ENCODE measurements at places on chromosomes 1 and 21. TPM values are rescaled to one million over a fixed set of nuclear protein-coding genes. Genes with fewer than 3 reads are reported as not detected.

GRCh38 chr1:119874186-119874585 lies 22.1 kb downstream of the ADAM30 start:
- H3K27ac ChIP-seq = no peak overlapping the region
- H3K4me1 ChIP-seq = peaks cover 13% of the 10 kb centered on the region
- no peak overlapping the region for H3K4me3 ChIP-seq
- peaks cover 49% of the 10 kb centered on the region for H3K27me3 ChIP-seq

DNA sequence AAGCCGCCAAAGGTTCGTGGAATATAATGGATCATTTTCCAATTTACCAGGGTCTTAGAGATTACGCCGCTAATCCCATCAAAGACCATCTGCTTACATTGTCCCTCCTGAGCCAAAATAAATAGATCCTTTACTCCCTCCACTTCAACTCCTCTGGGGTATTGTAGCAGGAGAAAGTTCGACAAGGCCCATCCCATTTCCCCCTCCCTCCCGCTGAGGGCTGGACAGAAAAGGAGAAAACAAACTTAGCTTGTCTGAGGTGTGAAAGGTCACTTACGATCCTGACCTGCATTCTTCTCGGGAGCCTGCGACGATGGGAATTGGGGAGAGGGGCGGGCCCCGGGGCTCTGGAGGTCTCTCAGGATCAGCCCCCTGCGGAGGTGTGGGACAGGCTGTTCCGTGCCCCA lies 60.8 kb downstream of the MEF2D start:
- no peak for DNase-seq
- H3K4me1 ChIP-seq = peaks cover 22% of the 10 kb centered on the region
- no peak overlapping the region for H3K27ac ChIP-seq
- peaks cover 91% of the 10 kb centered on the region for H3K27me3 ChIP-seq

DNA sequence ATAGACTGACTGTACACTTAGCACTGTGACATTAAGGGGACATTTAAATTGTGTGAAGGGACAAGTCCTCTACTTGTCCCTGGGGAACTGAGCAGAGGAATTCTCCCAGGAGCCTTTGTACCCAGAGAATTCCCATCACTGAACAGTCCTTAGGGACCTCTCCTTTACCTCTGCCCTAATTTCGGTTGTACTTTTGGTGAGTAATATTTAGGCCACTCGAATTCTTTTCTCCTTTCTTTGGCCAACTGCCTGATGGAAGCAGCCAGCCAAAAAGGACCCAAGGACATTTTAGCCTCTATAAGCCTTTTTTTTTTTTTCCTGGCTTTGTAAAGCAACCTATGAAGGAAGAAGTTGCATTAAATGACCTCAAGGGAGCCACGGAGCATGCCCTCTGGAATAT lies 71.5 kb downstream of the NR5A2 start:
- no peak for DNase-seq
- no peak overlapping the region for H3K27ac ChIP-seq
- no peaks in the 10 kb centered on the region for H3K36me3 ChIP-seq
- H3K4me1 ChIP-seq = no peaks in the 10 kb centered on the region
- peaks cover 20% of the 10 kb centered on the region for H3K27me3 ChIP-seq
- no peak overlapping the region for H3K4me3 ChIP-seq

- no peaks in the 10 kb centered on the region for H3K36me3 ChIP-seq
- DNase-seq = no peak
- no peak overlapping the region for H3K27ac ChIP-seq
- no peak overlapping the region for H3K4me3 ChIP-seq
- H3K4me1 ChIP-seq = no peaks in the 10 kb centered on the region
These were observed 100.7 kb downstream of the FAM78B start for GRCh38 chr1:166066107-166066506.

DNA sequence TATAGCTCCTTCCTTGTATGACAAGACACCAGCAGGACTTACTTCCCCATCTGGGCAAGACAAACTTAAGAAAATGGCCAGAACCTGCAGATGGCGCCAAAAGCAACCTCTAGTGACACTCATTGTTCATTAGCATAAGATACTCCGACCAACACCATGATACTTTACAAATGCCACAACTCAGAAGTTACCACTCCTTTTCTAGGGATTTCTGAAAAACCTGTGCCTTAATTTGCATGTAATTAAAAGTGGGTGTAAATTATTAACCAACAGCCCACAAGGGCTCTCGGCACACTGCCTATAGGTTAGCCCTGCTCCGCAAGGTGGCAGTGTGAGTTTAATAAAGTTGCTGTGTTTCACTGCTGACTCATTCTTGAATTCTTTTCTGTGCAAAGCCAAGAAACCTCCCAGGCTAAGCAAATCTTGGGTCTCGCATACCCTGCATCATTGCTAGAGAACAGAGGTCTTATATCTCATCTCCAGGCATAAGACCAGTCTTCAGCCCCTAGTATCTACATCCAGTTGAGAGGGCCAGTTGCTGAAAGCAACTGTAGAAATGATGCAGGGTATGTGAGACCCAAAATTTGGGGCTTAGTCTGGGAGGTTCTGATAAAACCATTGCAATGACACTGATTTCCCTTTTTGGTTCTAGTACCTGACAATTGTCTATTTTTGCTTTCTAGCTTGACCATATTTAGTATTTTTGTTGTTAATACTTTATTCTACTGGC lies 86.4 kb downstream of the FAF1 start:
- peak overlapping the region; percentile 49 for H3K27ac ChIP-seq
- DNase-seq = peak; percentile 86

DNA sequence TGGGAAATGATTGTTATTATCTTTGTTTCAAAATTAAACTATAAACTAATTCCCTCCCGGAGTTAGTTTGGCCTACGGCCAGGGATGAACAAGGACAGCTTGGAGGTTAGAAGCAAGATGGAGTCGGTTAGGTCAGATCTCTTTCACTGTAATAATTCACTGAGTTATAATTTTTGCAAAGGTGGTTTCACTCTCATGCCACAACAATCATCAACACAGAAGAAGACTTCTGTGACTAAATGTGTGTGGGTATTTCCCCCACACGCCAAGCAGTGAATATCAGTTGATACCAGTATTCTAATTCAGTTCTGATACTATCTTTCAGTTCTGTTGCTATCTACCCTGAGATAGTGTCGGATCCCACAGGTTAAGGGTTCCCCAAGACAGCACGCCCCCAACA lies 215.1 kb downstream of the S1PR1 start:
- peaks cover 7% of the 10 kb centered on the region for H3K27me3 ChIP-seq
- H3K36me3 ChIP-seq = no peaks in the 10 kb centered on the region
- peaks cover 29% of the 10 kb centered on the region for H3K4me1 ChIP-seq
- no peak overlapping the region for H3K27ac ChIP-seq

DNA sequence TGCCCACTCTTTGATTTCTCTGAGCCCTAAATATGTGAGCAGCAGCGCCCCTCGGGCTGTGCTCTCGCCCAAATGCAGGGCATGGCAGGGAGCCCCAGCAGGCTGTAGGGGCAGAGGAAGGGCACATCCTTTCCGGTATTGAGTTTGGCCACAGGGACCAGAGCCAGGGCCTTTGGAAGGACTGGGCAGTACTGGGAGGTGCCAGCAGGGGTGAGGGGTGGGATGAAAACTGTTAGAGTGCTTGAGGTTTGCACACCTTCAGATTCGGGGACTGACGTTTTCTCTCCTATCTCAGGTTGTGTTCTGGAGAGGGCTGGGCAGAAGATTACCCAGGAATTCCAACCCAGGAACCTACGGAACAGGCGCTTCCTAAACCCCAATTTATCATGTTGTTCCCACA lies 2.2 kb upstream of the ATP1A2 start:
- no peaks in the 10 kb centered on the region for H3K36me3 ChIP-seq
- H3K27me3 ChIP-seq = peaks cover 18% of the 10 kb centered on the region
- DNase-seq = no peak

GRCh38 chr1:82405333-82405732 lies 604.6 kb downstream of the ADGRL2 start:
- H3K27ac ChIP-seq = no peak overlapping the region
- no peaks in the 10 kb centered on the region for H3K27me3 ChIP-seq
- H3K4me3 ChIP-seq = no peak overlapping the region
- H3K36me3 ChIP-seq = no peaks in the 10 kb centered on the region
- no peak for DNase-seq

GRCh38 chr1:24459551-24460266 lies 42.9 kb upstream of the RCAN3 start:
- H3K27ac ChIP-seq = no peak overlapping the region
- H3K4me3 ChIP-seq = no peak overlapping the region

- DNase-seq = no peak
- no peak overlapping the region for H3K27ac ChIP-seq
- H3K36me3 ChIP-seq = no peaks in the 10 kb centered on the region
- H3K4me3 ChIP-seq = no peak overlapping the region
- H3K27me3 ChIP-seq = no peaks in the 10 kb centered on the region
- H3K4me1 ChIP-seq = no peaks in the 10 kb centered on the region
These were observed 172.4 kb upstream of the IGSF21 start for GRCh38 chr1:17935230-17935629.

- H3K27ac ChIP-seq = peak overlapping the region; percentile 97
- H3K36me3 ChIP-seq = peaks cover 17% of the 10 kb centered on the region
- DNase-seq = no peak
- H3K4me3 ChIP-seq = peak overlapping the region; percentile 96
- H3K4me1 ChIP-seq = peaks cover 48% of the 10 kb centered on the region
These were observed 3.1 kb downstream of the PRDM2 start for GRCh38 chr1:13703128-13703513.

- peaks cover 7% of the 10 kb centered on the region for H3K36me3 ChIP-seq
- DNase-seq = no peak
- H3K4me3 ChIP-seq = no peak overlapping the region
- peaks cover 13% of the 10 kb centered on the region for H3K4me1 ChIP-seq
- peaks cover 95% of the 10 kb centered on the region for H3K27me3 ChIP-seq
- no peak overlapping the region for H3K27ac ChIP-seq
These were observed 118.7 kb upstream of the BARHL2 start for GRCh38 chr1:90835661-90836344.

- H3K27me3 ChIP-seq = peaks cover 27% of the 10 kb centered on the region
- H3K36me3 ChIP-seq = no peaks in the 10 kb centered on the region
- no peak overlapping the region for H3K4me3 ChIP-seq
These were observed 139.2 kb downstream of the TM2D1 start for GRCh38 chr1:61585714-61586113.

- peaks cover 15% of the 10 kb centered on the region for H3K4me1 ChIP-seq
- no peaks in the 10 kb centered on the region for H3K27me3 ChIP-seq
- peaks cover 10% of the 10 kb centered on the region for H3K36me3 ChIP-seq
- no peak for DNase-seq
- no peak overlapping the region for H3K4me3 ChIP-seq
These were observed 10.6 kb upstream of the PTTG1IP start for GRCh38 chr21:44884097-44884496.

GRCh38 chr1:3326516-3327388 lies 127.7 kb upstream of the ARHGEF16 start:
- DNase-seq = no peak
- H3K27ac ChIP-seq = no peak overlapping the region
- H3K27me3 ChIP-seq = no peaks in the 10 kb centered on the region
- no peaks in the 10 kb centered on the region for H3K36me3 ChIP-seq
- H3K4me1 ChIP-seq = no peaks in the 10 kb centered on the region

DNA sequence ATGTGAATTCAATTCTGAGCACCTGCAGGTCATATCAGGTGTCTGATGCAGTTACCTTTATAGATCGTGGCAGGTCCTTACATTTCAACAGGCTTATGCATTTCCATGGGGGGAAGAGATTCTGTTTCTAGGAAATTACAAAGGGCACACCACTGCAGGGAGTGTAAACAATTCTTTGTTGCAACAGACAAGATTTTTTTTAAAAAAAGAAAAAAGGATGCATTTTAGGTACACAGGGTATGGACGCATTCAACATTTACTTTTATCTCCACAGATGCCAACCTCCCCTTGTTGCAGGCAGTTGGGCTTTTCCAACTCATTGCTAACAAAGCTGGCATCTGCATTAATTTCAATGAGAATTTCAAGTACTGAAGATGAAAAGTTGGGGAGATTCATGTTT lies 13.5 kb upstream of the TEKT2 start:
- H3K27me3 ChIP-seq = no peaks in the 10 kb centered on the region
- DNase-seq = no peak
- H3K27ac ChIP-seq = no peak overlapping the region
- H3K4me1 ChIP-seq = no peaks in the 10 kb centered on the region

DNA sequence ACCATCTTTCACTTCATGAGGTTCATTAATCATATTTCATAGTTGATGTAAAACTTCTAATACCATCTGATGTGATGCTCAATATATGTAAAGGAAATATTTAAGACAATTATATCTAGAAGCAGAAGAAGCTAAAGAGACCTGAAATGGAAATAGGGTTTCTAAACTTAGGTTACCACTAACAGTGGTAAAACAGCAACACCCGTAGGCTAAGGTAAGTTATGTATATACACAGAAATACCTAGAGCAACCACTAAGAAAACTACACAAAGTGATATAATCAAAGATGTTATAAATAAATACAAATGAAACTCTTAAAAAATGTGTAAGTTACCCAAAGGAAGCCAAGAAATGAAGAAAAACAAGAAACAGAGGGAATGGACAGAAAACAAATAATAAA lies 61.1 kb upstream of the TNFSF4 start:
- H3K27ac ChIP-seq = no peak overlapping the region
- H3K27me3 ChIP-seq = no peaks in the 10 kb centered on the region
- H3K4me3 ChIP-seq = no peak overlapping the region

DNA sequence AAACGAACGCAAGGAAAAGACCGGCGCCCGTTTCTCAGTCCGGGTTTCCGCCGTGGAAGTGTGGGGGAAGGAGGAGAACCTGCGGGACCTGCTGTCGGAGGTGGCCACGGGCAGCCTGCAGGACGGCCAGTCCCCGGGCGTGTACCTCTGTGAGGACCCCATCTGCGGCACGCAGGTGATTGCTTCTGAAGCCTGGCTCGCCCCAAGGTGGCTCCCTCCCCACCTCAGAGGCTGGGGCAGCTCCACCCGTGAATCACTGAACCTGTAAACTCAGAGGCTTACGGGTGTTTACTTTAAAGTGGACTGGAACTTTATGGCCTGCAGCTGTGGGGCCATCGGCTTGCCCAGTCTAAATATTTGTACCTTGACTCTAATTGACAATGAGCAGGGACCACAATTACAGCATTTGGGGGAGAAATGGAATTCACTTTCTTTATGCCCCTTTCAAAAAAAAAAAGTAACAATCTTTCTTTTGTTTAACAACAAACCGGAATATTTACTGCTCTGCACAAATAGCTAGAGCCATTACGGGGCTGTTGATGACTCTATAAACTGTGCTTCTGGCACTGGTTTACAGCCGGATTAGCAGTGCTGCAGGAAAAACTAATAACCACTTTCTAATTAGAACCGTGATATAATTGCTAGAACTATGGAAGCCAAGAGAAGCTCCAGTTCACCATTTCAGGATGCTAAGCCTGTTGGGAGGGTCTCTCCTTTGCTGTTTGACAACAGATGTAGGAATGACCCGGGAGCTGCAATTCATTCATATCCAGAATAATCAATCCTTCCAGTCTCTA lies 454.8 kb downstream of the KIF26B start:
- DNase-seq = no peak
- H3K36me3 ChIP-seq = no peaks in the 10 kb centered on the region
- no peak overlapping the region for H3K4me3 ChIP-seq
- H3K27ac ChIP-seq = no peak overlapping the region
- H3K27me3 ChIP-seq = peaks cover 2% of the 10 kb centered on the region

LCE1D gene
- not detected for total RNA-seq

PKLR gene
- not detected for total RNA-seq

LCE2A gene
- total RNA-seq = not detected

SLC25A44 gene
- total RNA-seq = 48.4 TPM

FHAD1 gene
- total RNA-seq = not detected

USH2A gene
- not detected for total RNA-seq
